Pulmonary artery endothelial cell (primary cell): ENCODE measurements at places on chromosomes 11 and 22. TPM values are rescaled to one million over a fixed set of nuclear protein-coding genes. Genes with fewer than 3 reads are reported as not detected.

The HBB gene
- total RNA-seq, result not detected in 2 replicates

The MRGPRE gene
- total RNA-seq, result not detected in 2 replicates

The CDHR5 gene
- total RNA-seq, result not detected in 2 replicates

The OR4A15 gene
- not detected in 2 replicates for total RNA-seq

The RPS3 gene
- total RNA-seq, result 2,813 and 4,239 TPM in 2 replicates

The ALX4 gene
- total RNA-seq, result not detected in 2 replicates

The ADAMTS8 gene
- total RNA-seq, result not detected in 2 replicates

The TBRG1 gene
- 16.1 and 19.4 TPM in 2 replicates for total RNA-seq

The INSC gene
- total RNA-seq, result 0.28 TPM in 1 of 2 replicates, not detected in the other

The RIMBP3B gene
- total RNA-seq, result under 0.01 and 0.04 TPM in 2 replicates

The RAG2 gene
- not detected in 2 replicates for total RNA-seq

The CRYBA4 gene
- total RNA-seq, result not detected in 2 replicates

The FAM227A gene
- total RNA-seq, result 0.46 and 0.71 TPM in 2 replicates

The DEUP1 gene
- total RNA-seq, result not detected in 2 replicates

The TSKU gene
- 3.1 and 5.0 TPM in 2 replicates for total RNA-seq

The MS4A3 gene
- not detected in 2 replicates for total RNA-seq

The NAALAD2 gene
- 0.21 and 0.40 TPM in 2 replicates for total RNA-seq
